Nucleus accumbens (tissue), 56 donors: ENCODE measurements at places on chromosomes 2 and 18.

GRCh38 chr2:148901142-148901541 is 26.1 kb downstream of the KIF5C start:
- no peak for DNase-seq

GRCh38 chr2:9099341-9099751 is 95.9 kb upstream of the MBOAT2 start:
- DNase-seq: no peak

DNA sequence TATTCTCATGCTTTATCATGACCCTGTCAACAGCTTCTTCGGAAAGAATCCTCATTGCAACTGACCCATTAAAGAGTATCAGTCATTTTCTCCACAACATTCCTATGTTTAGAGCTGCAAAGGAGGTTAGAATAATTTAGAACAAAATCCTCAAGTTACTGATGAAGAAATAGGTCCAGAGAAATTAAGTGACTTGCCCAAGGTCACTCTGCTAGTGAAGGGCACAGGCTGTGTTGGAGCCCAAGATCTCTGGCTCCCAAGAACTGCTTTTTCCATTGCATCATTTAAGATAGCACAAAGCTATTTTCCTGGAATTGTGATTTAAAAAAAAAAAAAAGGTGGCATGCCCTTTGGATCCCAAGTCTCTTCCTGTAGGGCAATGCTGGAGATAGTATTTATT is 9.6 kb downstream of the IRS1 start:
- no peak for DNase-seq

- DNase-seq: no peak
These were observed 240.6 kb upstream of the CYP26B1 start for GRCh38 chr2:72388263-72388662.

GRCh38 chr18:61199171-61199848 is 133.9 kb upstream of the CDH20 start:
- no peak for DNase-seq

GRCh38 chr2:150732064-150732463 is 244.6 kb upstream of the RND3 start:
- DNase-seq: no peak
